ENCODE measurements at places on chromosomes 13 and 19.

GRCh38 chr19:13152974-13153568 lies 2.9 kb downstream of the IER2 start:
- peak; percentile 91 for DNase-seq

DNA sequence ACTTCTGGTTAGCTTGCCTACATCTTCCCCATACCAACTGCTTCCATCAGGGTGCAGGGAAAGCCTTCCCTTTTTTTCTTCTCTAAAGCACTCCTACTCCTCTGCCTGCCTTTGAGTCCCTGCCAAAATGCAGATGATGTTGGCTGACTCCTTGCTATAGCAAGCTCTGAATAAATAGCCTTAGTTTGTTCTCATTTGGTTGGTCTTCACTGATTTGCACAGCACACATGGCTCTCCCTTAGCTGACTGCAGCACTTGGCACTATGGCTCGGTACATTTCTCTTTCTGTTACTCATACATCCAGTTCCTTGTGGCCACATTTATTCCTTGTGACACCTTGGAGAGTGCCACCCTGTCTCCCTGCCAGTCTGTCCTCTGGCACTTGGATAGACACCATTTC lies 249.8 kb downstream of the DCLK1 start:
- no peak for DNase-seq

DNA sequence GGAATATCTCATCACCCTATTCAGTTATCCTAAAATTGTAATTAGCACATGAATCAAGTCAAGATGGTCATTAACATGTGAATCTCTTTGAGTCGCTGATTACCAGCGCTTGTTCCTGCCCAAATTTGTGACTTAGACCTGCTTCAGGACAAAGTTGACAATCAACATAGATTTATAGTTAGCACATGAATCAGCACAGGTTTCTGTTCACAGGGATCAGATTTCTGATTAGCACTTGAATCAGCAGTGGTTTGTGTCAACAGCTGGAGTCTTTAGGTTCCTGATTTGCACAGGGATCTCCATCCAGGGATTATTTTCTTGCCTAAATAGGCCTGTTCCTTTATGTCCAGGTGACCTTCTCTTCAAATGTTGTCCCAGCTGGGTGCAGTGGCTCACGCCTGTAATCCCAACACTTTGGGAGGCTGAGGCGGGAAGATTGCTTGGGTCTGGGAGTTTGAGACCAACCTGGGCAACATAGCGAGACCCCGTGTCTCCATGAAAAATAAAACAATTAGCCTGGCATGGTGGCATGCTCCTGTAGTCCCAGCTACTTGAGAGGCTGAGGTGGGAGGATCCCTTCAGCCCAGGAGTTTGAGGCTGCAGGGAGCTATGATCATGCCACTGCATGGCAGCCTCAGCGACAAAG lies 3.8 kb upstream of the LRFN3 start:
- DNase-seq, result no peak

GRCh38 chr19:32070101-32070500 lies 275.3 kb upstream of the ZNF507 start:
- no peak for DNase-seq

DNA sequence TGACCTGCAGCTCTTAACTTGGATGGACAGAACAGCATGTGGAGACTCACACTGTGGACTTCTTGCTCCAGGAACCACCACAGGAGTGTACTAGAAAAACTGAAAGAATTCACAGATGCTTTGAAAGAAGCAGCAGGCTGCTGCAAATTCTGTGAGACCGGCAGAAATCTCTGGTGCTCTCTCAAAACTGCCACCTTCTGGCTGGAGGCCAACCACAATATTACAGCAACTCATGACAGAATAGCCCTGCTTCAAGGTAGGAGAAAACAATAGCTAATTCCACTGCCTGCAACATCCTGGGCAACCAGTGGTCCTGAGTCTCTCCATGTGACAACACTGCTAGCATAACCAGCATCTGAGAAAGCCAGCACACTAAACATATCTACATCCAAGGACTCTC lies 26.9 kb downstream of the CDK8 start:
- DNase-seq, result no peak

DNA sequence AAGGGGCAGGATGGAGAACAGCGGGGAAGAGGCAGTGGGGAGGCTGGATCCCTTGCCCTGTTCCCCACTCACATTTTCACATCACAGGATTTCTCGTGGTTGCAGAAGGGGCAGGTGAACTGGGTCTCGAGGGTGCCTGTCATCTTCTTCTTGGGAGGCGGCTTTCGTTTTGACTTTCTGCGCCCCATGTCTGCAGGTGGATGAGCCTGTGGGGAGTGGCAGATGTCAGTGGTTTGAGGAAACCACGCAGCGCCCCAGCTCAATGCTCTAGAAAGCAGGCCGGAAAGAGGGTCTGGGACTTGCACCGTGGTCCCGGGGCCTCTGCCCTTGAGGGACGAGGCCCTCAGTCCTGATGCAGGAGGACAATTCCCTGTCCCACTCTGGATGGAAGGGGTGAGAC lies 4.9 kb downstream of the ELOF1 start:
- DNase-seq, result no peak

GRCh38 chr13:26558074-26558805 lies 757 bp downstream of the WASF3 start:
- no peak for DNase-seq

DNA sequence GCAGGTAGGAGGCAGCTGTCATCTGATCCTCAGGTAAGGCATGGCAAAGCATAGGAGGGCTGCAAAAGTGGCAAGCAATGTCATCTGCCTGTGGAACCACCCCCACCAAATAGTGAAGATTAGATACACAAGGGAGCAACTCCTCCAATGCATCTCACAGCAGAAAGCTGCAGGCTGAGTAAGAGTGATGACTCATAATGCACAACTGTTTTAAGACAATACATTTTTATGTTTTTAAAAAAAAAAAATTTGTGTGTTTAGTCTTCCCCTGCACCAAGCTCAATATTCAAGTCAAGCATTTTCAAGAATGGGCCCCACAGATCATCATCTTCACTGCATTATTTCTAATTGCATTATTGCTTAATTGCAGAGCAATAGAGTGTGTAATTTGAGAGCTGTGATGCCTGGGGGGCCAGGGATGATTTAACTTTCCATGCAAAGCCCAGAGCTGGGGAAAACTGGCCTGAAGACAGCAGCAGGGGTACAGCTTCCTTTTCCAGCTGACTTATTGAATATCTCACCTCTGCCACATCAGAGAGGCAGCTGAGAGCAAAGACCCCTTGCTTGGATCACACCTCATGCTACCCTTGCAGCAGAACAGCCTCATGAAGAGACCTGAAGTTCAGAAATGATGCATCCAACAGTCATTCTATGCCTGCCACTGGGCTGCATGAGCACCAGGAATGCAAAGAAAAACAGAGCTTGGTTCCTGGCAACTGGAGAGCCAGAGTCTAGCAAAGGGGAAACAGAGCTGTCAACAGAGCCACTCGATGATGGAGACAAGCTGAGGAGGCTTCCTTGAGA lies 22.7 kb upstream of the POP4 start:
- DNase-seq, result peak; percentile 17

DNA sequence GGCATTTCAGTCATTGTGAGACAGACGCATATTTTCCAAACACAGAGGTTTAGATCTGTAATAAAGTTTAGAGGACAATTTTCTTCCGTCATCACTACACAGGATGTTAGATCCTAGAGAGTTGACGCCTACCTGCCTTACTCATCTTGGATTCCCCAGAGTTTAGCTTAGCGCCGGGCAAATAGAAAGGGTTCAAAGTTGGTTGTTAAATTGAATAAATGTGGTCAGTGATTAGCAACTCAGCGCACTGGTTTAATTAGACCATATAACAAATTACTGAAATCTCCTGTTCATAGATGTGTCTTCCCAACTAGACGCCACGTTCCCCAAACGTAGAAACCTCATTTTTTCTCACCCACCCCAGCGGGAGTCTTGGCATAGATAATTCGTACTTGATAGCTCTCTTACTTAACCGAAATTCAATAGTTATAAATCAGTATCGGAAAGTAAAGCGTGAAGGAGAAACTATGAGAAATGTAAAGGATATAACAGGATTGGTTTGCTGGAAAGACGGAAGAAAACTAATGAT lies 726 bp upstream of the UFM1 start:
- DNase-seq, result peak; percentile 2

DNA sequence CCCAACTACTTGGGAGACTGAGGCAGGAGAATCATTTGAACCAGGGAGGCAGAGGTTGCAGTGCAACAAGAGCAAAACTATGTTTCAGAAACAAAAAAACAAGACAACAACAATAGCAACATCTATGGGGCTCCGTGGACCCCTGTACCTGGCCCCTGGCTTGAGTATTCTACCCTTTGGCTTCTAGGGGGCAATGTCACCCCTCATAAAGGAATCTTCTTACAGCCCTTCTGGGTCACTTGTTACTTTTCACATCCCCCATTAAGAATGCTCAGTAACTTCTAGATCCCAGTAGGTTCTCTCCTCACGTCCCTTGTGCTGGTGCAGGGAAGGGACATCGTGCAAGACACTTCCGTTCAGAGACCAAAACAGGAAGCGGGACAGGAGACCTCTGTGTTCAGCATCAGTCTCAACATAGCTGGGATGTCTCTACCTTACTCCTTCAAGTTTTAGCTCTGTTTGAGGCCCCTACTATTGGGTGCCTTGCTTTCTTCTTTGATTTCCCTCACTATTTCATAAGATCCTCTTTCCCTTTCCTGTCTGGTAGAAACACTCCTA lies 218.1 kb upstream of the ARGLU1 start:
- DNase-seq, result no peak

DNA sequence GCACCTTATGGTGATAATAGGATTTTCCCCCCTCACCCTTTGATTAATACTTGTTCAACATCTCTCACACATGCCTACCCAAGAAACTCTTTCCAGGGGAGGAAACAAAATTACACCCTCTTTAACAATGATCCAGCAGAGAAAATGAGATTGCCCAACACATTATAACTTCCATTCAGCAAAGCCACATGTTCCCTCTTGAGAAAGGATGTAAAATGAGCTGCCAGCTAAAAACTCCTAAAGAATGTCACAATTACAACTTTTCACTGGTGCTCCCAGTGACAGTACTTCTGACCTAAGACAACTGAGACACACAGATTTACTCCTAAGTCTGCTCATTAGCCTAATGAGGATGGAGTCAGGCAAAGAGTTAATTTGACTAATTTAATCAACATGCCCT lies 621.4 kb downstream of the DIAPH3 start:
- no peak for DNase-seq

DNA sequence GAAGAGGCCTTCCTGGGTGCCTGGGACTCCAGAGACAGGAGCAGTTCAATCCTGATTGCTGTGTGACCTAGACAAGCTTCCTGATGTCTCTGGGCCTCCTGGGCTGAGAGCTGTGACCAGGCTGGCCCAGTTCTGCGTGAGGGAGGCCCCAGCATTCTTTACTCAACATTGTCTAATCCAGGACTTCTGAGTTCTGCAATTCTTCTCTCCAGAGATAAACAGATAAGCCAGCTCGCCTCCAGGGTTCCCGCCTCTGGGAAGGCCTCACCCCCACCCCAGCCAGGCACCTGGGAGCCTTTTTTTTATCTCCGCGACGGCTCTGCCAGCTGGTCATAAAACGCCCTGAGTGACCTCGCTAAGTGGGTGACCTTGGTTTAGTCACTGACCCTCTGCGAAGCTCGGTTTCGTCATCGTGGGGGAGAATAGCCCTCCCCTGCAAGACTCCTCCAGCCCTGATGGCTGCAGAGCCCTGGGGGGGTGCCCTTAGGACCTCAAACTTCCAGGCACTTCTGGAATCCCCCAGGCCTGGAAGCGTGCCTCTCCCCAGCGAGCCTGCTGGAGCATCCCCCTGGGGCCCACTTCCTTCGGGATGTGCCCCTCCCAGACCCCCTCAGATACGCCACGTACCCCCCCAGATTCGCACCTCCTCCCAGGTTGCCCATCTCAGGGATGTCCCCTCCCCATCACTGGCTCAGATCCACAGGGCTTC lies 1.9 kb downstream of the SULT2B1 start:
- no peak for DNase-seq

- no peak for DNase-seq
These were observed 774 bp upstream of the HOMER3 start for GRCh38 chr19:18941628-18942354.

DNA sequence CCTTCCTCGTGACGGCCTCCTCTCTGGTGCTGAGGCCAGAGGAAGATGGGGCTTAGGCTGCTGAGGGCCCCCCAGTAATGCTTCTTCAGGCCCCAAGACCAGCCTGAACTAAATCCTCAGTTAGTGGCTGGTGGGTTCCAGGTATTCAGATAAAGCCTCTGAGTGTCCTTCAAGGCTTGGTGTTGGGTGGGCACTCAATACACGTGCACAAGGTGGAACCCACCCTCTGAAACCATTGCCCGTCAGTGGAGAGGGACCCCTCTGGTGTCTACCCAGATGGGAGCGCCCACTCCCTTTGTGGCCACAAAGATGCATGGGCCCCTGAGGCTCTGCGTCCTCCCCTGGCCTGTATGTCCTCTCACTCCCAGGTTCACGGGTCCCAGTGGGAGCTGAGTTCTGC lies 79.0 kb downstream of the IER2 start:
- DNase-seq, result no peak

- no peak for DNase-seq
These were observed 489.1 kb downstream of the MYO16 start for GRCh38 chr13:109118521-109118920.

- no peak for DNase-seq
These were observed 749 bp downstream of the ZNF264 start for GRCh38 chr19:57192077-57192420.

- peak; percentile 35 for DNase-seq
These were observed 17.4 kb downstream of the NALCN start for GRCh38 chr13:101398920-101399319.

- no peak for DNase-seq
These were observed 42.9 kb upstream of the PCDH17 start for GRCh38 chr13:57588639-57589038.

DNA sequence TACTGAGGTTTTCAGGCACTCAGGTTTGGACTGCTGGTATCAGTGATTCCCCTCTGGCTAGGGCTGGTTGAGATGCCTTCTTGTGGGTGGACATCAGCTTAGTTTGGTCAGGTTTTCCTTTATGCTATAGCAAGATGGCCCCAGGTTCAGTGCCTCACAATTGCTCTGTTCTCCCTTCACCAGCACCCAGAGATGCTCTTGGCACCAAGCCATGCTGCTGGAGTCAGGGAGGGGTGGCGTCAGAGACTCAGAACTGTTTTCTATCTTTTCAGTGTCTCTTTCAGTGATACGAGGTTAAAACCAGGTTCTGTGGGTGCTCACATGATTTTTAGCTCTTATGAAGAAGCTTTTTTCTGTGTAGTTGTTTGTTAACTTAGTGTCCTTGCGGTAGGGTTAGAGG lies 96.9 kb downstream of the NBEA start:
- no peak for DNase-seq

- DNase-seq, result no peak
These were observed 13.3 kb downstream of the DYRK1B start for GRCh38 chr19:39820696-39821095.

All from fibroblast of skin of left quadriceps (primary cell).